NCI-H1105 treated with DMSO at 0.1 percent for 48 hours (cell line): ENCODE measurements at places on chromosomes 5 and 9.

DNA sequence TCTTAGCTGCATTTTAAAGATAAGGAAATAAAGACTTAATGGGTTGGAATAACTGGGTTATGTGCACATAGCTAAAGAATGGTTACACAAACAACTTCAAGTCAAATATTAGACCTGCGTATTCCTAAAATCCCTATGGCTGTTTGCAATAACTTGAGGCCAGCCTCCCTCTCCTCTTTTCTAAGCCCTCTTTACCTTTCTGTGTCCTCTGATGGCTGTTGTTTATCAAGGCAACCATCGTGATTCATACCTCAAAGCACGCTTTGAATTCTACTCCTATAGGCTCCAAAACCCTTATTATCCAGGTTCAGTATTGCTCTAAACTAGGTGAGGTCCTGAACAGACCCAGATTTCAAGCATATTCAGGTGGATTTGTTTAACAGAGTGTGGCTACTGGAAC is 45.6 kb upstream of the LCP2 start:
- DNase-seq = no peak

- DNase-seq = no peak
Observed at GRCh38 chr5:130715541-130715940, 449.5 kb downstream of the HINT1 start.

- DNase-seq = no peak
Observed at GRCh38 chr5:32339878-32340277, 27.1 kb upstream of the MTMR12 start.

DNA sequence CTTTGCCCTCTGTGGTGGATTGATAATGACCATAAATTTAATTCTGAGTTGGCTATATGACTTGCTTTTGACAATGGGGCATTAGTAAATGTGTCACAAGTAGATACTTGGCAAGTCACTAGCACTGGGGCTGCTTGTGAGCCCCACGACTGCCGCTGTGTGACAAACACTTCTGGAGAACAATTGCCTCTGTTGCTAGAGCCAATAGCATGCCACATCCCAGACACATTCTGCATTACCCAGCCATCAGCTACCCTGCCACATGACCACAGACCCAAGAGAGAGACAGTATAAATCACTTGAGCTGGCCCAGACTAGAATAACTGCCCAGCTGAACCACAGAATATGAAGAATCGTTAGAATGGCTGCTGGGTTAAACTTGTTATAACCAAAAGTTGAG is 753.2 kb upstream of the DMAC1 start:
- no peak for DNase-seq

DNA sequence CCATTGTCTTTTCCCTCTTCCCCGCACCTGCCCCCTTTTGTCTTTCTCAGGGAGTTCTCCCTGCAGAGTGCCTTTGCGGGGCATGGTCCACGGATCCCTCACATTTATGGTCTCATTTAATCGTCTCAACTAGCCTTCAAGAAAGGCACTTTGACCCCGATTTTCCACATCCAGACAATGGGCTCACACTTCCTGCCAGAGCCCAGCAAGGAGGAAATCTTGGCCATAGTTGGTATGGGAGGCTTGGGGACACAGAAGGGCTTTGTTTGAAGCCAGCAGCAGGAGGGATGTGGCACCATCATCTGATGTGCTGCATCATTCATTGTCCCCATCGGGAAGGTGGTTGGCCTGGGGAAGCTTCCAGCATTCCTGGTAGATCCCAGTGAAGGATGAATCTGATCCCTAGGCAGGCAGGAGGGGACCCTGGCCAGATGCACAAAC is 24.9 kb downstream of the GSN start:
- no peak for DNase-seq

GRCh38 chr5:36246036-36246800 is 4.5 kb upstream of the NADK2 start:
- DNase-seq = no peak

DNA sequence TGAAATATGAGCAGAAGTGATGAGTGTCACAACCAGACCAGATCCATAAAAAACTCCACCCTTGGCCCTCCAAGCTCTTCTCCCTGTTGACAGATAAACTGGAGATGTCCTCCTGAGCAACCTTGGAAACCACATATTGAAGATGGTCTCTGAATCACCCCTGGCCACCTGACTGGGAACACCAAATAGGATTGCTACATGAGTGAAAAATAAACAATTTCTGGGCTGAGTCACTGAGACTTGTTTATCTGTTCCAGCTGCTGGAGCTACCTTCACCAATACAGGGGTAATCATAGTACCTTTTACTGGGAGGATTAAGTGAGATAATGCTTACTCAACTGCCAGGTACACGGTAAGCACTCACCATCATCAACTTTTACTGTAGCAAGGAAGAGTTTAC is 53.3 kb downstream of the PCA3 start:
- DNase-seq = no peak

DNA sequence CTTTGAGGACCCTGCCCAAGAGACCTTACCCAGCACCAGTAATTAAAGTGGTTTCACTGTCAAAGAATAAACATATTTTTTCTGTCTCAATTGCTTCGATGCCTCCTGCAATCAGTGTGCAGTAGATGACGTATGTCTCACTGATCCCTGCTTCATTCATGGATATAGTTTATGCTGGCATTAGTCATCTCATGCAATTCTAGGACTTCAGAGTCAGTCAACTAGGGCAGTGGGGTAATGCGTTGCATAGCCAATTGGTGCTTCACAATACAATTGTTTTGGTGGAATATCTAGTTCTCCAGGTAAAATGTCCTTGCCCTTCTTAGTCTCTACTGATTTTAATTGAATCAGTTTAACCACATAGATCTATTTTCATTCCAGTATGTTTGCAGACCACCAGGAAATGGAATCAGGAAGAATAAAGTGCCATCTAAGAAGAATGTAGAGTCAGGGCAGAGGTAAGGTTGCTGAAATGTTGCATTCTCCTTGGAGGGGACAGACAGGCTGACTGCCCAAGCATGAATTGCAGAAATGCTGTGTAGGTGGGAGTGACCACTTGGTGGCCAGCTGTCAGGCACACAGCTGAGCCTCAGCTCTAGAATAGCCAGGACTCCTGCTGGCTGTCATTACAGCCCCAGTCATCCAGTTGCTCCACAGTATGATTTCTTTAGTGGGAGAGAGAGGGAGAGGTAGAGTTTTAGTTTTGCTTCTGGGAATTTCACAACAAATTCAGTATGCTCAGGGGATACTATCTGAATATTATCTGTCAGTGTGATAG is 73.5 kb upstream of the MEGF10 start:
- DNase-seq = no peak

DNA sequence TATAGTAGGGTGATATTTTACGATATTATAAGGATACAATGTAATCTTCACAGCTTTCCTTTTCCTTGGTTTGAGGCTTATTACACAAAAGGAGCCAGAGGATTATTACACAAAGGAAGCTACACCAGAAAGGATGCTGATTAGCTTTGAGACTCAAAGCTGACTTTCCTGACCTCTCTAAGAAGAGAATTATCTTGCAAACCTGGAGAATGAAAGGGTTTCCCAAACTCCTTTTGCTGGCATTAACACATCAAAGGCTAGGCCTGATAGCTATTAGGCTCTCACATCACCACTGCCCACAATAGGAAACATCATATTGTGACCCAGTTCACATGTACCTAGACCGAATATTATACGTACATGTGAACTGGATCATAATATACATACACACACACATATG is 34.2 kb upstream of the CHD1 start:
- no peak for DNase-seq

- no peak for DNase-seq
Observed at GRCh38 chr9:133990366-133991213, 1.5 kb downstream of the VAV2 start.

GRCh38 chr5:177520916-177521513 is 4.3 kb upstream of the DDX41 start:
- DNase-seq = no peak

GRCh38 chr9:18606846-18607245 is 132.9 kb downstream of the ADAMTSL1 start:
- DNase-seq = peak; percentile 82

DNA sequence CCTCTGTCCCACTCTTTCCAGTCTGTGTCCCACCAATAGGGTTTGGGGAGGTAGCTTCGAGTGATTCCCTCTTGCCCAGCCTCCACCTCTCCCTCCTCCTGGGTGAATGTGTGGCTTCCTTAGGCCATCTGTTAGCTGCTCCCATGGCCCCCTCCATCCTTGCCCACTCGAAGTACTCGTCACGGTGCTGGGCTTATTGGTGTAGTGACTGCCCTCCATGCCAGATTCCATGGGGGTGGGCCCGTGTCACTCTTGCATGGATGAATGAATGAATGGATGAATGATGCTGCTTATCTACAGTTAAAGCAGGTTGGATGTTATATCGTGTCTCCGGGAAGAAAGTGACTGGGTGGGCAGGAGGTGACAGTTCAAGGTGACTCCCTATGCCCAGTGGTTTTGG is 19.1 kb downstream of the HMCN2 start:
- no peak for DNase-seq

DNA sequence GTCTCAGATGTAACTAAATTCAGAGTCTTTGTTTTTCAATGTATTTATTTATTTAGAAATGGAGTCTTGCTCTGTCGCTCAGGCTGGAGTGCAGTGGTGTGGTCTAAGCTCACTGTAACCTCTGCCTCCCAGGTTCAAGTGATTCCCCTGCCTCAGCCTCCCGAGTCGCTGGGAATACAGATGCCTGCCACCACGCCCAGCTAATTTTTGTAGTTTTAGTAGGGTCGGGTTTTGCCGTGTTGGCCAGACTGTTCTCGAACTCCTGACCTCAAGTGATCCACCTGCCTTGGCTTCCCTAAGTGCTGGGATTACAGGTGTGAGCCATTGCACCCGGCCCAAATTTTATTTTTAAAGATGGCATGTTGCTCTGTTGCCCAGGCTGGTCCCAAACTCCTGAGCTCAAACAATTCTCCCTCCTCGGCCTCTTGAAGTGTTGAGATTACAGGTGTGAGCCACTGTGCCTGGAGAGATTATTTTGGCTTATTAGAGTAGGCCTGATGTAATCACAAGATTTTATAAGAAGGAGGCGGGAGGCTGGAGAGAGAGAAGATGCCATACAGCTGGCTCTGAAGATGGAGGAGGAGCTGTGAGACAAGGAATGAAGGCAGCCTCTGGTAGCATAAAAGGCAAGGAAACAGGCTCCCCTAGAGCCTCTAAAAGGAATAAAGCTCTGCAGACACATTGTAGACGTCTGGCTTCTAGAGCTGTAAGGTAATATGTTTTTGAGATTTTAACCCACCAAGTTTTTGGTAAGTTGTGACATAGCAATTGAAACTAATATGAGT is 12.9 kb upstream of the KLF9 start:
- DNase-seq = no peak

GRCh38 chr9:113651896-113652295 is 188.4 kb downstream of the RGS3 start:
- no peak for DNase-seq

GRCh38 chr9:93132946-93133680 is 938 bp downstream of the NINJ1 start:
- DNase-seq = no peak

- no peak for DNase-seq
Observed at GRCh38 chr9:137126786-137127185, 12.2 kb upstream of the GRIN1 start.

DNA sequence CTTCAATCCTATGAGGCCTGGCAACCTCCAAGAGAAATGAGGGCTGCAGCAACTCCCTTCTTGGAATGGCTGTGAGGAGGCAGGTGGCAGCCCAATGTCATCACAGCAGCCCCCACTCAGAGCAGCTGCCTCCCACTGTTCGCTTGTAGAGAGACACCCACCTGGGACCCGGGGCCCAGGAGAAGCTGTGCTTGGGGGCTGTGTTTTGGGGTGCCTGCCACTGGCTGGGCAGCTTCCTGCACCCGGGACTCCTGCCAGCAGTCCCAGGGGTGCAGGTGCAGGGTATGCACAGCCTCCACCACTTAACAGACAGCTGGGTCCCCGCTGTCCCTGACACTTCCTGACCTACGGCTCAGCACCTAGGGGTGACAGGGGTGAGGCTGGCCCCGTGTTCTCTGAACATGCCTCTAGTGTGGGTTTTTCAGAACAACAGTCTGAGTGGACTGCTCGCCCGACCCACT is 26.2 kb downstream of the NIPAL4 start:
- DNase-seq = no peak
